ENCODE measurements at places on chromosomes 6 and 20.
A peak's percentile ranks its signal among the peaks of the same experiment; 100 is the strongest.

- DNase-seq: no peak
These were observed 13.3 kb upstream of the WTAP start for GRCh38 chr6:159713984-159714383.

DNA sequence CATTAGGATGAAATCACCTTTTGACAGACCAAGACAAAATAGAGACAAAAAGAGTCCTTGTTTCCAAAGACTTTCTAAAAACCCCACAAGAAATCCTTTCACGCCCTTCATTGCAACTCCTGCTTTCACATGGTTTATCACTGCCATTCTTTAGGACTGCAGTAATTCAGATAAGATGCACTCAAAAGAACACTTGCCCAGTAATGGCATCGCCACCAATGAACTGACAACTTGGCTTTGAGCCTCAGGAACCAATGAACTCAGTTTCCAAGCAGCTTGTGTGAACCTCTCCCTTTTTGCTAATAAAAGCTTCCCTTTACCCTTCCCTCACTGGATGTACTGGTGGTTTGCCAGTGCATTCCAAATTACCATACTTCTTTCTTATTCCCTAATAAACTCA is 21.8 kb downstream of the OSTM1 start:
- no peak for DNase-seq

DNA sequence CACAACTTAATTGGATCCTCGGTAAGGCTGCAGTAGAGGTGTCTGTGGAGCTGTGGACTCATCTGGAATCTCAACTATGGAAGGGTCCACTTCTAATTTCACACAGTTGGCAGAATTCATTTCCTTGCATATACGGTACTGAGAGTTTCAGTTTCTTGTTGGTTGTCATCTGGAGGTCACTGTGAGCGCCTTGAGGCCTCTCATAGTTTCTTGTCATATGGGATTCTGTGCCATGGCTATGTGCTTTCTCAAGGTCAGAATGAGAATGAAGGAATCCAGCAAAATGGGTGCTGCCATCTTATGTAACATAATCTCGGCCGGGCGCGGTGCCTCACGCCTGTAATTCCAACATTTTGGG is 298.2 kb downstream of the DOK5 start:
- no peak for DNase-seq

GRCh38 chr6:134740027-134740373 is 209.9 kb downstream of the ALDH8A1 start:
- DNase-seq: no peak

DNA sequence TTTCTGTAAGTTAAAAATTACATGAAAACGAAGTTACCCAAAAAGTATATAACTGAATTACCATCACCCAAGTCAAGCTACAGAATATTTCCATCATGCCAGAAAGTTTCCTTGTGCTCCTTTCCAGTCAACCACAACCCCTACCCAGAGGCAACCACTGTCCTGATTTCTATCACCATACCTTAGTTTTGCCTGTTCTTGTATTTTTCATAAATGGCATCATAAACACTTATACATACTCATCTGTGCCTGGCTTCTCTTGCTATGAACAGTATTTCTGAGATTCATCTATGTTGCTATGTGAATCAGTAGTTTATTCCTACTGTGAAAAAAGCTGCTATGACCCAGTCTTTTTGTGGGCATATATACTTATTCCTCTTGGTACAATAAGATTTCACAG is 7.4 kb downstream of the FKBP5 start:
- no peak for DNase-seq

DNA sequence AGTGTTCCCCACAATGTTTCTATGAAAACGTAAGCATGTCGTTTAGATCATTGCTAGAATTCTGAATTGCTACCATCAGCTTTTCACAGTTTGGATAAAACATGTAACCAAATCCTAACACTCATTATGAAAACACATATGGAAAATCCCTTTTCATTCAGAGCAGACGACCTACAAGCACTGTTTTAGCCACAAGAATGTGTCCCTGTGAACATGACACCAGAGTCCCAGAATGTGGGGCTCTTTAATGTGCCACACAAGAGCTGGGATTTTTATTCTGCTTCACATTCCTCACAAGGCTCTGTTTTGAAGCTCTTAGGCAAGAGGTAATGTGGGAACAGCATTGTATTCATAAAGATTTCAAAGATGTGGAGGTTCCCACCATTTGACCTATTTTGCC is 141.1 kb upstream of the CITED2 start:
- DNase-seq: no peak

DNA sequence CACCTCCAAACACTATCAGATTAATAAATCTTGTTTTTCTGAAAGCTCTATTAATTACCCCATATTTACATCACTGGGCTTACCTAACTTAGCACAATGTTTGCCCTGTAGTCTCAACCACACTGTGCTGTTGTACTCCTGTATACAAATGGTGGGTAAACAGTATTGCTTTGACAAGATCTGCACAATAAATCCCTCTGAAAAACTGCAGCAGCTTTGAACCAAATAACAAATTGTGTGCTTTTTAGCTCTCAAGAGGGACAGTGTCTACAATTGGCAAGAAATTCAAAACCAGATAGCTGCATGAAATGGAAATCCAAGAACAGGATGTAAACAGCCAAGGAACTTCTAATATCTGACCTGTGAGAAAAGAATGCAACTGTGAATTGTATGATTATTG is 10.4 kb downstream of the KIF6 start:
- DNase-seq: no peak

DNA sequence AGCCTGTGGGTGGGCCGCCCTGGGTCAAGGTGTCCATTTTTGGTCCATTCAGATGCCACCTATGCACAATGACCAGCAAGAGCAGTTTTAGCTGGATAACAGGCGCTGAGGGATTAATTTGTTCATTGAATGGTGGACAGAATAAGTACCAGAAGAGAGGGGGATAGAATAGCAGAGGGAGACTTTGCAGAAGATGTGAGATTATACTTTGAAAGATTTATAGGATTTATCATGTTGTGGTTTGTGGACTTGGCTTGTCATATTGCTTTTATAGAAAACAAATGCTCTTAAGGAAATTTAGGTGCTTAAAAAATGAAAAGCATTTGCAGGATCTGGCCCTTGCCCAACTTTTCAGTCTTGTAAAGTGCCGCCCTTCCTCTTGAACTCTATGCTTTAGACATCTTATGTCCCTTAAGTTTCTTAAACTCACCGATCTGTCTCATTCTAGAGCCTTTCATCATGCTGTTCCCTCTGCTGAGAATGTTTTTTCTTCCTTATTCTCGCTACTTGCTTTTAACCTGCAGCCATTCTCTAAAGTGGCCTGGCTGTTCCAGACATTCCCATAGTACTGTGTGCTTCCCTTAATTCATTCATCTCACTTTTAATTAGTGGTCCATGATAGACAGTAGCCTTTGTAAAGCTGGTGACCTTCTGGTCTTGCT is 42.5 kb downstream of the CD109 start:
- no peak for DNase-seq

GRCh38 chr6:24537082-24537699 is 42.4 kb downstream of the ALDH5A1 start:
- no peak for DNase-seq

GRCh38 chr6:29602564-29603361 is 17.8 kb downstream of the OR2H2 start:
- DNase-seq: peak; percentile 17

DNA sequence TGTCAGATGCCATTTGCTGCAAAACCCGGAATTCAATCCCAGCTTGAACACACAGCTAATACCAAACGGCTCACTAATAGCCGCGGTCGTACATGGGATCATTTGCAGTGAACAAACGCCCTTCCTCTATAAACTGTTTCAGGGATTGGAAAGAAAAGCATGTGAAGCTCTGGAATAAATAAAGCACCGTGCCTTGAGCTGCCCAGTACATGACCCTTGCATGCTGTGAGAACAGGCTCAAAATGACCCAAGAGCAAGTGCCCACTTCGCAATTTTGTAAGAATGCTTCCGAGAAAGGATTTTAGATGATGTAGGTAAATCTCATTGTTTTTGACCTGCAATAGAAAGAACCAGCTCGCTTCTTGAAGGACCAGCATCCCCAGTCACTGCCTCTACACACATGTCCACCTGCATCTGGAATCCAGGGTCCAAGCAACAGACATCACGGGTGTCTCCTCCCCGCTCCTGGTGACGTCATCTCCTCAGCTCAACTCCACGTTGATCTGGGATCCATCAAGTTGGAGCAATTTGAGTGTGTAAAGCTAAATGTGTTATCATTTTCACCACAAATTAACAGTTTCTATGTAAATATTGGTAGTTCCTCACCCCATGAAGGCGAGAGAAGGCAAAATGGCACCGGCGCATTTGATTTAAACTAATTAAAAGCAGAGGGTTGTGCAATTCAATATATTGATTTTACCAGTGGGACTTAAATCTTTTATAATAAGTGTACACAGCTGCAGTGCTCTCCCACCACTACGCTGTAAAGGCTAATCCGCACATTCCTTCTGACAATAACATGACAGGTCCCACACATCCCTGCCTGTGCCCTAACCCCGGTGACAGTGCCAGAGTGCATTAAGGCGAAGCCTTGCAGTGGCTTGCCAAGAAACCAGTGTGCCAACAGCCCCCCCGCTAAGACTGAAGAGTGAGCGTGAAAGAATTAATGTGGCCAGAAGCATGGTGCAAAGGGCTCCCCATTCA is 6.2 kb downstream of the BMP7 start:
- DNase-seq: no peak

- DNase-seq: no peak
These were observed 75.5 kb downstream of the HMGN3 start for GRCh38 chr6:79158856-79159516.

All from HFFc6 (cell line).